CD4-positive, alpha-beta T cell treated with Interleukin-6 for 4 hours (primary cell): ENCODE measurements at places on chromosomes 3 and 15.

DNA sequence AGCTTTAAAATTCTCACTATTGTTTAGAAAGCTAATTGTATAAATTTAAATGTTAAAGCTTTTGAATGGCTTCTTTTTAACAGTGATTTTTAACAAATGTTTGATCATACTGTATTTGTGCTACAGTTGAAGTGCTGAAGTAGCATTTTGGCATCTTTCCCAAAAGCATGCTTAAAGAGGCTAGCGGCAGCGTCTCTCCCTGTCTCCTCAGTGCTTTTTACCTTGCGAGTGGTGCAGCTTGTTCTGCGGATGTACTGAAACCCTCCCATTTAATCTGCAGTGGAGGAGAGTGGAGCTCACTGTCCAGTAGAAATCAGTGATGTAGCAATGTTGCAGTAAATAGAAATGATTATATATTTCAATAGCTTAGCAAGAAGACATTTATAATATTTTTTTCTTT, 43.7 kb downstream of the LRRC49 start:
- DNase-seq: no peak

DNA sequence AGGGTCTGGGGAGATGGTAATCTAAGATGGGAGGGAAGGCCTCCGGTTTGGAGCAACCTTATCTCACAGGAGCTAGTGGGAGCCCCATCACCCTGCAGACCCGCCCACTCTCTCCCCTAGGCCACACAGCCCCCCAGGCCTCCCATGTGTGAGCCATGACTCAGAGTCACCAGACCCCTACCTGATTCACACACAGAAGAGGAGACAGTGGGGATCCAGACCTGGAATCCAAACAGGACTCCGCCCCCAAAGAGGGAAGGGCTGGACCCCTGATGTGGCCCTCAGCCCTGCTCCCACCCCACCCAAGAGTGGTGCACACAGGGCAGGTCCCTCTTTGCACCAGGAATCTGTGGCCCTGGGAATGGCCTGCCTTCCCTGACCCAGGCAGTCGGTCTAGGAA, 97.4 kb downstream of the ADCY5 start:
- DNase-seq: no peak

DNA sequence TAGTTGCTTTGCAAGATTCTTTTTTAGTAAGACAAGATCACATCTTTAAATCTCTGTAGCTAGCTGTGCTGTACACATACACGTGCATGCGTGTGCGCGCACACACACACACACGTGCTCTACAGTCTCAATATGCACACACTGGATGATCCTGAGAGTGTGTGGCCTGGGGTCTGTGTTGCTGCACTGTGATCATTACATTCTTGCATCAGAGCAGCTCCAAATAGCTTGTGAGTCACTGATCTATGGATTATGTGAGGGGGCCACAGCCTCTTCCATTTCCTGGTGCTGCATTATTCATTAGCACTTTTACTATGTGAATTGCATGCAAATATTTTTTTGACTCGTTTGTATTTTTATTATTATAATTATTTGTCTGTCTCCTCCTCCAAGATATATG, 34.6 kb downstream of the MCTP2 start:
- DNase-seq: no peak

- no peak for DNase-seq
Observed at GRCh38 chr3:4738737-4739274, 240.4 kb upstream of the BHLHE40 start.

DNA sequence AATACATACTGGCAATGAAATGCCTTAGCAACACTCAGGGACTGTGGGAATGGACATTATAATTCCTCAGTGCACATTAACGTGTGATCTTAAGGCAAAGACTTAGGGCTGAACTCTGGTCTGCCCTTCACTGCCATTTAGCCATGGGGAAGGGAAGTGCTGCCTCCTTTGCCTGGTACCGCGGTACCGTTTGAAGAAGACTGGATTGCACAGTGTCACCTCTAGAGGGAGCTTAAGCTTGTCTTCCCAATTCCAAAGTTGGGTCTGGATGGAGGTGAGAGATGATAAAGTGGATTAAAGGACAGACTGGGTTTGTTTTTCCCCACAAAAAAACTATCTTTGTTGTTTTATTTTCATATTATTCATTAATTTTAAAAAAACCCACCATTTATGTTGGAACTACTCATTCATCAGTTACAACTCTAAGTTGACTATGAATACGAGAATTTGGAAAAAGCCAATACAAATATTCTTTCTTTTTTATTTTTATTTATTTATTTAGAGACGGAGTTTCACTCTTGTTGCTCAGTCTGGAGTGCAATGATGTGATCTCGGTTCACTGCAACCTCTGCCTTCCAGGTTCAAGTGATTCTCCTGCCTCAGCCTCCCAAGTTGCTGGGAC, 60.0 kb upstream of the SYN2 start:
- DNase-seq: no peak

DNA sequence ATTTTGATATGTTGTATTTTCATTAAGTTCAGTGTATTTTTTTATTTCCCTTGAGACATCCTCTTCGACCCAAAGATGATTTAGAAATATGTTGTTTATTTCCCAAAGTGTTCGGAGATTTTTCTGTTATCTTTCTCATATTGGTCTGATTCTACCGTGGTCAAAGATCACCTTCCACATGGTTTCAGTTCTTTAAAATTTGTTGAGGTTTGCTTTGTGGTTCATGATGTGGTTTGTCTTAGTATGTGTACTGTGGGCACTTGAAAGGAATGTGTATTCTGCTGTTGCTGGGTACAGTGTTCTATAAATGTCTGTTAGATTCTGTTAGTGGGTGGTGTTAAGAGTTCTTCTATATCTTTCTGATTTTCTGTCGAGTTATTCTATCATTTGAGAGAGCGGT, 103.4 kb upstream of the FHIT start:
- no peak for DNase-seq

- no peak for DNase-seq
Observed at GRCh38 chr3:176766862-176767261, 430.4 kb downstream of the TBL1XR1 start.
